ENCODE measurements at places on chromosomes 16 and 17.

DNA sequence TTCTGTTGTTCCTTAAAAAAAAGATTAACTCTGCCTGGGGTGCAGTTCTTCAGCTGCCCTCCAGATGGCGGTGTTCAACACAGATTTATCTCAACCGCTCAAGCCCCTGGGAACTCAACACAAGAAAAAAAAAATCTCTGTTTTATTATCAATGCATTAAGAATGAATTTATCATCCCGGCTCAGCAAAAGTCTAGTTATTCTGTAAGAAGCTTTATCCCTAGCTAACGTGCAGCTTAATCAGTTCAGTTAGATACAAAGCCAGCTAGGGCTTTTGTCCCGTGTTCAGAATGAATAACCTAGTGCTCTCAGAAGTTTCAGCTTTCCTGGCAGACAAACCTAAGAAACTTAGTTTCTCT lies 475.9 kb upstream of the CCL2 start:
- DNase-seq: peak; percentile 81

GRCh38 chr17:37255432-37255831 lies 120.4 kb upstream of the C17orf78 start:
- peak; percentile 14 for DNase-seq

GRCh38 chr17:18159551-18160120 lies 24.0 kb upstream of the ALKBH5 start:
- DNase-seq: no peak

DNA sequence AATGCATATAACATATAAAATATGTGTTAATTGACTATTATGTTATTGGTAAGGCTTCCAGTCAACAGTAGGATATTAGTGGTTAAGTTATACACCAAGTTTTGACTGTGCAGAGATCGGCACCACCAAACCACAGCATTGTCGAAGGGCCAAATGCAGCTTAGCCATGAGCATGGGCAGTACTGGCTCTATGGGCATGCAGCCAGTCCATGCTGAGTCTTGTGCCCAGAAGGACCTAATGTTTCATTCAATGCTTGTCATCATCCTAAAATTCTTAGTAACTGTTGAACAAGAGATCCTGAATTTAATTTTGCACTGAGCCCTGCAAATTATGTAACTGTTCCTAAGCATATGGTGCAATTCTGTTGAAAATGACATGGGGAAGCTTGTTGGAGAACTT lies 233.4 kb upstream of the HS3ST3A1 start:
- no peak for DNase-seq

DNA sequence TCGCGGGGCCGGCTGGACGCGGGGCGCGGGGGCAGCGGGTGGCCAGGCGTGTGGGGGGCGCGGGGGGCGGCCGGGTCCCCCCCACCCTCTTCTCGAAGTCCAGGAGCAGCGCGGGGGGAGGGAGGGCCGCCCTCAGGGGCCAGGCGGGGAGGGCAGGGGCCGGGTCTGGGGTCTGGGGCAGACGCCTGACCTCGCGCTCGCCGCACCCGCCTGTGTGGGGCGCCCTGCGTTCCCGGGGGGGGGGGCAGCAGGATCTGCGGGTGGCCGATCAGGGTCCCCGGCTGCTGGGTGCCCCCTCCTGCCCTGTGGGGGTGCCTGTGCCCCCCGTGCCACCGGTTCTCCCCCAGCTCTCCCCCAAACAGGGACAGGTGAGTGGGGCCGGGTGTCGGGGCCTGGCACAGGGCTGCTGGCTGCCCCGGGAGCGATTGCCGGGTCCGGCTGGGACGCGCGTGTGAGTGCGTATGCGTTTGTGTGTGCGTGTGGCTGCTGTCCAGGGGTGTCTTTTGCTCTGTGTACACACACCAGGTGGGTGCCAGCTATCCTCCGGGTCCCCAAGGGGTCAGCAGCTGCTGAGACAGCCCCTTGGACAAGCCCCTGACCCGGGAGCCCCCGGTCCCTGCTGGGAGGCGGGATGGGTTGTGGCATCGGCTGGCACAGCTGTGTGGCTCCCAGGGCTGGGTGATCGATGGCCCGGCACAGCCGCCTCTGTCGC lies 663 bp downstream of the PRR35 start:
- no peak for DNase-seq

GRCh38 chr17:4585638-4585994 lies 1.3 kb downstream of the SMTNL2 start:
- DNase-seq: no peak

- DNase-seq: no peak
Measured at GRCh38 chr17:59330053-59330942, 1.2 kb upstream of the YPEL2 start.

GRCh38 chr17:61863801-61864126 lies 436 bp upstream of the BRIP1 start:
- DNase-seq: no peak

- no peak for DNase-seq
Measured at GRCh38 chr17:21524211-21524591, 148.0 kb downstream of the KCNJ12 start.

DNA sequence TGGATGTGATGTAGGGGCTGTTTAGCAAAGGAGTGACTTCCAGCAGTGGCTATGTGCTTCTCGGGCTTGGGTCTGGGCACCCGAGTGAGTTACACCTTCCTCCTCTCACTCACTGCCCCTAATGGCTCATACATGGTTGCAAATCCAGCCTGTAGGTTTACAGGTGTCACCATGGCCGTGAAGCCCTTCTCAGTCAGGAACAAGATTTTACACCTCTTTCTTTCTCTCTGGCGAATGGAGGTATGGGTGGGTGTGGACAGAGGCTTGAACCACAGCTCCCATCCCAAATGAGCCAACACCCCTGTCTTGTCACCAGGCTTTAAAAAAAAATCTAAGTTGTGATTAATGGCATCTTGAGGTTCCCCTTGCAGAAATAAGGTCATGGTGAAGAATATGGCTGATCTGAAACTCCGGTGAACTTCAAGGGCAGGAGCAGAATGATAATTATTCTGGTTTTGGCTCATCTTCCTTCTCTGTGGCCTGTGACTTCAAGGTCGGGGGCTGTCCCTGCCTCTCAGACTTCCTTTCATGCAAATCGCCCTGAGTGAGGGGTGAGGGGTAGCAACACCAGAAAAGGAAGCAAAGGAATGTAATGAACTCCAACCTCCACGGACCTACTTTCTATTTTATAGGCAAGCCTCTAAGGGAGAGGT lies 331.2 kb downstream of the MAF start:
- DNase-seq: no peak

All from choroid plexus epithelial cell (primary cell).